ENCODE measurements at places on chromosomes 12 and 14. TPM values are rescaled to one million over a fixed set of nuclear protein-coding genes. Genes with fewer than 3 reads are reported as not detected.

Gene PDZRN4
- total RNA-seq = 0.08 TPM

Gene SRGAP1
- 9.8 TPM for total RNA-seq

Gene ANKS1B
- 0.32 TPM for total RNA-seq

Gene AQP6
- not detected for total RNA-seq

Gene PARPBP
- total RNA-seq = 11.2 TPM

Gene LRP1-AS
- total RNA-seq = not detected

Gene LGR5
- not detected for total RNA-seq

Gene SLC25A47
- 0.48 TPM for total RNA-seq

Gene CCDC60
- total RNA-seq = not detected

Gene SELPLG
- total RNA-seq = 2.2 TPM

Gene RNF212B
- not detected for total RNA-seq

Gene STAC3
- 4.5 TPM for total RNA-seq

Gene PLEKHD1
- not detected for total RNA-seq

Gene FAIM2
- total RNA-seq = 3.5 TPM

Gene BORCS5
- total RNA-seq = 14.6 TPM

Gene SYCP3
- total RNA-seq = not detected

Gene CLEC2A
- total RNA-seq = not detected

Gene MANSC4
- not detected for total RNA-seq

Gene ALKBH2
- total RNA-seq = 18.0 TPM

Gene CHFR
- total RNA-seq = 22.5 TPM

Gene ARHGAP9
- total RNA-seq = 2.2 TPM

Gene CRACR2A
- total RNA-seq = 4.5 TPM

Gene KLHL33
- not detected for total RNA-seq

Gene DYNLL1
- 244 TPM for total RNA-seq

Gene TAS2R30
- 0.78 TPM for total RNA-seq

Gene HNF1A
- total RNA-seq = not detected

Gene SARNP
- 119 TPM for total RNA-seq

Gene SYNDIG1L
- total RNA-seq = 2.5 TPM

Gene SPRYD4
- 1.0 TPM for total RNA-seq

Gene NABP2
- total RNA-seq = 48.4 TPM

Gene UNG
- 30.3 TPM for total RNA-seq

Gene CLEC2D
- total RNA-seq = 3.0 TPM

Gene BLOC1S1
- total RNA-seq = 141 TPM

Gene PLBD1
- total RNA-seq = 6.6 TPM

Gene SCNN1A
- 1.3 TPM for total RNA-seq

Gene TSPAN9
- 27.4 TPM for total RNA-seq

Gene TMEM233
- not detected for total RNA-seq

Gene CLEC7A
- total RNA-seq = under 0.01 TPM

Gene ISM2
- not detected for total RNA-seq

Gene PLXNC1
- 1.7 TPM for total RNA-seq

Gene ANKRD13A
- 35.9 TPM for total RNA-seq

Gene MOK
- total RNA-seq = 5.9 TPM

Gene KERA
- not detected for total RNA-seq

Gene KRT6A
- 20.6 TPM for total RNA-seq

Gene NXPH4
- total RNA-seq = 7.5 TPM

Gene AKAP6
- 0.39 TPM for total RNA-seq

Gene HPD
- 0.52 TPM for total RNA-seq

Gene NPFF
- 1.7 TPM for total RNA-seq

Gene RERG
- 0.26 TPM for total RNA-seq

Gene CD69
- 0.08 TPM for total RNA-seq

Gene SLCO1B1
- not detected for total RNA-seq

Gene PLA2G1B
- not detected for total RNA-seq

Gene TAMALIN
- 19.5 TPM for total RNA-seq

Gene PAX9
- total RNA-seq = not detected

Gene BMAL2
- 18.6 TPM for total RNA-seq

Gene TAS2R31
- 0.39 TPM for total RNA-seq
